NCI-H1417 (cell line): ENCODE measurements at places on chromosomes 5 and 9.
A peak's percentile ranks its signal among the peaks of the same experiment; 100 is the strongest.

DNA sequence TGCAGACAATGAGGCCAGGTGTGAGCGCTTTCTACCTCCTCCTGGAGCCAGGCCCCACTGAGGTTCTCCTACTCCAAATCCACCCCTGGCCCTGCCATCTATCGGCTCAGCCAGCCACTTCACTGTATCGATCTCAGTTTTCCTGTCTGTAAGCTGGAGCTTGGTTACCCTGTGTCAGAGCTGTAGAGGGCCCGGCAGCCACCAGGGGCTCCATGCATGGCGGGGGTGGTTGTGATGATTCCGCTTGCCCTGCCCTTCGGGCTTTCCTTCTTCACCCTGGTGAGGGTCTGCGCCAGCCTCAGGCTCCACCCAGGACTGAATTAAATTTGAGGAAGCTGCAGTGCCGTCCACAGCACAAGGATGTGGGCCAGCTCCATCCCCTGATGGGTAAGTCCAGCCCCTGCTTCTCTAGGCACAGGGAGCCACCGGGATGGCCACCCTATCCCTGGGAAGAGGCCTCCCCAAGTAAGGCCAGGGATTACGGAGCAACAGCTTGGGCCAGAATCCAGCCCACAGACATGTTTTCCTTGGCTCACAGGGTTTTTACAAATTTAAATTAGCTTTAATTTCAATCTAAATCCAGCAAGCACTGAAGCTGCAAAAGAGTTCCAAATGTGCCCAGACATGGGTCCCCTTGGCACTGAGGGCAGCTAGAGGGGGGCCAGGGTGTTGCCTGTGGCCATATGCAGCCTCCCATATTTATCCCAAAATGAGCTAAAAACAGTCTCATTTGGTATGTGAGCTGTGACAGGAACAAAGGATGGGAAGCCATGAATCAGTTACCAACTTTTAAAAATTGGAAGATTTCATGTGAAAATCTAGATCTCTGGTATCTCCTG, 89.1 kb upstream of the FBXW11 start:
- DNase-seq = no peak

- DNase-seq = no peak
These were observed 24.5 kb downstream of the PSD2 start for GRCh38 chr5:139820130-139820529.

DNA sequence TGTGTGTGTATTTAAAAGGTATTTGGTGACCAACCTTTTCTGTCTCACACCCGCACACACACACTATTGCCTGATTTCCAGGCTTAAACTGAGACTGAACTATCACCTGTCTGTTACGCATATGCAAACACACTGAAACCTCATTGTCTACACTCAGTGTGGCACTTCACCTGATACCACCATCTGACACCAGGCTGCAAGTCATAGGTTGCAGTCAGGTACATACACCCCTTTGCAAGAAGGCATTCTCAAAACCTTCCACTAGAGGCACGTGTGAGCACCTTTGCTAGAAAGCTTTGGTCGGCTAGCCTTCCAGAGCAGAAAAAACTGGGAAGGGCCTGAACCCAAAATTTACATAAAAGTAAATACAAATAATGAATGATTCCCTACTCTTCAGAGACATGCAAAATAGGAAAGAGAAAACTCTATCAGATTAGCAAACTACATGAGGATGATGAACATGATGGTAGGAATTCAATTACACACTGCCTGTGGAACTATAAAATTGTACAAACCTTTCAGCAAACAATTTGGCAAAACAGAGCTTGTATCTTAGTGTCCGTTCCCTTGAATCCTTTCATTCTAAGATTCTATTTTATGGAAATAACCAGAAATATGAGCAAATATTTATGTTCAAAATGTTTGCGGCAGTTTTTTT, 5.9 kb upstream of the FOXD1 start:
- DNase-seq = peak; percentile 88

- DNase-seq = peak; percentile 87
These were observed 407.7 kb upstream of the GRAMD2B start for GRCh38 chr5:126015235-126016181.

DNA sequence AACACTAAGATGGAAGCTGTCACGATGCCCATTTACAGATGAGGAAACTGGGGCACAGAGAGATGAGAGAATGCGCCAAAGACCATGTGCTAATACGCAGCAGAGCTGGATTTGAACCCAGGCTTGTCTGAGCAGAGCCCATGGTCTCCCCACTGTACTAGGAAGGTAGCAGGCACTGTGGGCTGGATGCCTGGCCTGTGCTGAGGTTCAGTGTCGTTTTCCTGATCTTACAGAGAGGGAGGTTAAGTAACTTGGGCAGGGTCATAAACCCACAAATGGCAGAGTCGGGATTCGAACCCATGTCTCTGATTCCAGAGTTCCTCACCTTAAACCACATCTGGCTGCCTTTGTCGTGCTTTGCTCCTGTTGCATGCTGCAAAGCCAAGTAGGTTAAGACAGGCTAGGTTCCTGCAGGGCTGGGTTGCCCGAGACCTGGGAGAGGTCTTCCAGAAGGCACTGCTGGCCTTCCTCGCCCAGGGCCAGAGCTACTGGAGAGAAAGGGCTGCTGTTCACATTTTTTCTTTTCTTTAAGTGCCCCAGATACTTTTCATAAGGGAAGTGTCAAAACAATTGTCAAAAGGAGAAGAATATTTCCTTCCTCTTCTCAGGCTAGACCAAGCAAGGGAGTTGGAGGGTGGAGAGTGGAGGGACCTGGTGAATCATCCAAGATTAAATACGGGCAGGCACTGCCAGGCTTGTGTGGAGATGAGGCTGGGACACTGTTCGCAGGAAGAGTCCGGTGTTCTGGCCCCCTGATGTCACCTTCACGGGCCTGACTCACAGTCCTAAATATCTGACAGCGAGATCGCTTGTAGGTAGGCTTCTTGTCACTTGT, 3.2 kb downstream of the NEK6 start:
- no peak for DNase-seq

- no peak for DNase-seq
These were observed 22.5 kb upstream of the SHB start for GRCh38 chr9:38091310-38092199.

DNA sequence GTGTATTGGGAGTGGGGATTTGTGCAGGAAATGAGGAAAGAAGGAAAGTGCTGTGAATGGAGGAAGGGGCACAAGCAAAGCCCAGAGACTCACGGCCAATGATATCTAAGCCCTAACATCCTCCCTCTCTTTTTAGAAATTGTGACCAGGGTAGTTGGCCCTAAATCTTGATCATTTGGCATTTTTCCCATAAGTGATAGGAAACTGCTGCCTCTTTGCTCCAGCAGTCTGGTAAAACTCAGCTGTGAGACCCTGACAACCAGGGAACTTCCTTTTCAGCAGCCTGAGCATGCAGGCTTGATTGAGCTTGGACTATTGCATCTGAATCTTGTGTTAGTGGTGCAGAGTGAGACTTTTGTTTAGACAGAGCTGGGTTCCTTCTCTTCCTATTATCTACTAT, 9.6 kb upstream of the ADRB2 start:
- no peak for DNase-seq

DNA sequence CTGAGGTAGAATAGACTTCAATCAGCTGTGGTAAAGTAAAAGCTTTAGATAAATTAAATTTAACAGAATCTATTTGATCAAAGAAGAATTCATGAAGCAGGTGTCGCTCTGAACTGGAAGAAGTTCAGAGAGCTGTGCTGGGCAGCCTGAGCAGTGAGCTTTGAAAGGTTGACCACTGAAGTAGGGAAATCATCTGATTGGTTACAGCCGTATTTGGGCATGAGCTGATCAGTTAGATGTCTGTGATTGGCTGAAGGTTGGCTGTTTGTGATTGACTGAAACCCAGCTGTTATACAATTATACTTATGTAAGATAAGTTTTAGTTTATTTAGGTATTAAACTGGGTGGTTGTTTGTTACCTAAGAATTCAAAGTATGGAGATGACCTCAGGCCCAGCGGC, 1174.6 kb downstream of the CDH9 start:
- DNase-seq = no peak

DNA sequence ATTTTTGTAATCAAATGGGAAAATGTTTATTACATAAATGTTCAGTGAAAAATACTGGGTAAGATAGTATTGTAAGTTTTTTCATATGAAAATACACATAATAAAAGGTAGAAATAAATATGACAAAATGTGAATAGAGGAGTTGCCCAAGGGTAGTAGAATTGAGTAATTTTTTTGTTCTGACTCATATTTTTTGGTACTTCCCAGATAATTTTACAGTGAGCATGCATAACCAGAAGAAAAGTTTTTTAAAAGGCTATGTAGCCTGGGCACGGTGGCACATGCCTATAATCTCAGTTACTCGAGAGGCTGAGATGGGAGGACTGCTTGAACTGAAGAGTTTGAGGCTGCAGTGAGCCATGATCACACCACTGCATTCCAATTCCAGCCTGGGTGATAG, 116.9 kb downstream of the PIP5K1B start:
- no peak for DNase-seq

DNA sequence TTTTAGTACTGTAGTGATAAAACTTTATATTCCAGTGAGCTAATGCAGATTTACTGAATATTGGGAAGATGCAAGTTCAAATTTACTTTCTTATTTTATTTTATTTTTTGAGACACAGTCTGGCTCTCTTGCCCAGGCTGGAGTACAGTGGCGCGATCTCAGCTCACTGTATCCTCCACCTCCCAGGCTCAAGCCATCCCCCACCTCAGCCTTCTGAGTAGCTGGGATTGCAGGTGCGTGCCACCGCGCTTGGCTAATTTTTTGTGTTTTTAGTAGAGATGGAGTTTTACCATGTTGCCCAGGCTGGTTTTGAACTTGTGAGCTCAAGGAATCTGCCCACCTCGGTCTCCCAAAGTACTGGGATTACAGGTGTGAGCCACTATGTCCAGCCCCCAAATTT, 9.9 kb downstream of the PHAX start:
- DNase-seq = no peak

DNA sequence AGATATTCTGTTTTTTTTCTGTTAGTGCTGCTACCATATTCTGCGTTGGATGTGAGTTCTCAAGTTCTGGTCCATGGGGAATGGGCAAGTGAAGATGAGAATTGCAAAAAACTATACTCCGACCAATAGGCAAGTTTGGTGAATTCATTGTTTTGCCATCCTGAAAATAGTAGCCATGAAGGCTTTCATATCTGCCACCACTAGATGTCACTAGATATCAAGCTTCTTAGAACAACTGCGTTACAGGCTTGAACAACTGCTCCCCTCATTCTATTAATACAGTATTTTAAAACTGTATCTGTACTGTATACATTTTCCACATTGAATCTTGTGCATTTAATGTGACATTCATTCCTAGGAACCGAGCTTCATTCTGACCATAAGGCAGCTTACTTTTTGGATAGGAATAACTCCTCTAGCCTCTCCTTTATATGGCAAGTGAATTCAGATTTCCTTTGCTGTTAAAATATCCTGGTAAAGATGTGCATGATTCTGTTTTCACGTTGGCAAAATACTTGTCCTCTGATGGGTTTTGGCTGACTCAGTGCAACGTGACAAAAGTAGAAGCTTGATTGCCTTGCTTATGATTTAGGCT, 163.6 kb downstream of the SREK1 start:
- DNase-seq = peak; percentile 78

DNA sequence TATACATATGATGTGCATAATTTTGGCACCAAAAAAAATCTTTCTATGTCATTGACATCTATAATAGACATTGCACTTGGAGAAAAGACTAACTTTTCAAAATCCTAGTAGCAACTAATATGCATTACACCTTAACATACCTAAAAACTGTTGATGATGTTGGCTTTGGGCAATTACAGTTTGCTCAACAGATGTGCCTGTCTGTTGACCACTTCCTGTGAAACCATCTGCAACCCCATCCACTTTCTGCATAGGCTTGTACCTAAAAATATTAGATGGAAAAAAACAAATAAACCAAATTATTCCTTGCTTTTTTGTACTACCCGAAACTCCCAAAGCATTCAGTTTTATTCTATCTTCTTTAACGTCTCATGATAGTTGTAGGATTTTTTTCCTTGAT, 248.6 kb downstream of the RFX3 start:
- no peak for DNase-seq

GRCh38 chr5:58452566-58453258, 7.2 kb downstream of the PLK2 start:
- DNase-seq = no peak

DNA sequence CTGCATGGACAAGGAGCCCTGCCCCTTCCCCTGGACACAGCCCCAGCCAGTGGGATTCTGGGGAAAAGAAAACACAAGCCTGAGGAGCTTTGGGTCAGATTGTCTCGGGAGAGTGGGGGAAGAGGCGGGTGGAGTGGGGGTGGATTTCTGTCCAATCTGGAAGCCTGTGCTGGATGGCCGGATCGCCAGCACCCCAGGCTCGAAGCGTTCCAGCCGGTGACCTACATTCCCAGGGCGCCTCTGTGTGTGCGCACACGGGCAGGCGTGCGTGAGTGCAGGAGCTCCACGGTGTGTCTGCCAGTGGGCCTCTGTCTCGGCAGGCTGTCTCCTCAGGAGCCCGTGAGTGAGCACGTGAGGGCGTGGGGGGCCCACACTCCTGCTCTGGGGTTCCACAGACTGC, 74.3 kb upstream of the DAB2IP start:
- DNase-seq = no peak

GRCh38 chr5:143316844-143317631, 86.4 kb downstream of the NR3C1 start:
- DNase-seq = no peak

- no peak for DNase-seq
These were observed 12.7 kb downstream of the RLN1 start for GRCh38 chr9:5326893-5327548.

GRCh38 chr9:135847833-135848232, 59.5 kb downstream of the CAMSAP1 start:
- DNase-seq = peak; percentile 9

DNA sequence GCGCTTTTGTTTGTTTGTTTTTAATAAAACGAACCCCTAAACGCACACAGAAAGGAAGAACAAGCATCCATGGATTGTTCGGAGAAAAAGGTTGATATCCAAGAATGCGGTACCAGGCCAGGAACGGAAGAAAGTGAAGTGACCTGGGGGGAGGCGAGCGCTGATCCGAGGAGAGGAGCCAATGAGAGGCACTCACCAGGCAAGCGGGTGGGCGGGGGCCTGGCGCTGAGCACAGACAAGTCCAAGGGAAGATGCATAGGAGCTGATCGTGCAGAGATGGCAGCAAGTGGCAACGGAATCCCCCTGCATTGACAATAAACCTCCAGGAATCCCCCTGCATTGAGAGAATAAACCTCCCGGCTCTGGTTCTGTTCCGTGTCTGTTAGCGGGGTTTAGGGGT, 8.4 kb downstream of the OBP2B start:
- DNase-seq = no peak

GRCh38 chr9:107269681-107270080, 13.4 kb upstream of the RAD23B start:
- DNase-seq = no peak

DNA sequence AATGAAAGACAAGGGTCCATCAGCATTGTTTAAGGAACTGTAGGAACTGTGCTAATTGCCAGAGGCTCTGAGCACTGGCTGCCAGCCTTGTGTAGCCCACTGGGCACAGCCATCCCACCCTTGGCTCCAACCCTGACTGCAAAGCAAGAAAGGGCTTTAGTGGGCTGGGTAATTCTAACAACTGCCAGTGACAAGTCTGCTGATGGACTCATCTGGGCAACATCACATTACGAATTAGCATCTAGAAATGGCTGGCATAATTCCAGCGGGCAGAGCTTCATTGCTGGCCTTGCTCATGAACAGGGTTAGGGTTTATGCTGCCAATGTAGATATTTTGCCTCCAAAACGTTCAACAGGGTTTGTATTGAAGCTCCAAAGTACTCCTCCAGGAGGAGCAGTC, 326.9 kb downstream of the ARHGEF28 start:
- DNase-seq = no peak
